ENCODE measurements at places on chromosomes 12 and 14. TPM values are rescaled to one million over a fixed set of nuclear protein-coding genes. Genes with fewer than 3 reads are reported as not detected.

The RFLNA gene
- not detected for total RNA-seq

DNA sequence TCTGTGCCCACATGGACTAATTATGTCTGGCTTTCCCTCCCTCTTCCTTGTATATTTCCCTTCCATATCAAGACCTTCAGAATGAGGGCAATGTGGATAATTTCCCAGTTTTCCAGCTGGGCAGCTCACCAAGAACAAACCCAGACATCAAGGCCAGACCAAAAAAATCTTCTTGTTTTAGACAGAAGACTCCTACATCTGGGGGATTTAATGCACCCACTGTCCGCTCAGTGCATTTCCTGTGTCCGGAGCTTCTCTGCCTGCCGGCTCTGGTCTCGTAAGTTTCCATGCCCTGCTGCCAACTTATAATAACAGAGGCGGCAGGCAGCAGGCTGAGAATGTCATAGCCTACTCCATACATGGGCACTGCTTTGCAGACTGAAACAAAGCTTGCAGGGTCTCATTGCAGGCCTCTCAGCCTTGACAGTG lies 207.2 kb upstream of the BCL2L14 start:
- DNase-seq, result no peak

The SIX4 gene
- 7.5 TPM for total RNA-seq

DNA sequence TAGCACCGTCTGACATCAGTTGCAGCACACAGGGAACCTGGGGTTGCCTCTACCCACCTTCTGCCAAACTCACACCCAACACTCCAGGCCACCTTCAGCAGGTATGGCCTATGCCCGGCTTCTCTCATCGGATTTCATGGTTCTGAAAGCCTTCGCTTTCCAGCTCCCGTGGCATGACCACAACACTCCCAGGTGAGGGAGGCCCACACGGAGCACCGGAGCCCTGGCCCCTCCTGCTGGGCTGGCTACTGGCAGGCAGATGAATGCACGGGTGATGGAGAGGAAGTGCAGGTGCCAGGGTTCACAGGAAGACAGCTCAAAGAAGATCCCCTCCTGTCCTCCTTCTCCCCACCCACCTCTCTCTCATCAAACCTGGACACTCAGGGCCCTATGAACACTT lies 37.2 kb downstream of the CACNA2D4 start:
- DNase-seq, result no peak

DNA sequence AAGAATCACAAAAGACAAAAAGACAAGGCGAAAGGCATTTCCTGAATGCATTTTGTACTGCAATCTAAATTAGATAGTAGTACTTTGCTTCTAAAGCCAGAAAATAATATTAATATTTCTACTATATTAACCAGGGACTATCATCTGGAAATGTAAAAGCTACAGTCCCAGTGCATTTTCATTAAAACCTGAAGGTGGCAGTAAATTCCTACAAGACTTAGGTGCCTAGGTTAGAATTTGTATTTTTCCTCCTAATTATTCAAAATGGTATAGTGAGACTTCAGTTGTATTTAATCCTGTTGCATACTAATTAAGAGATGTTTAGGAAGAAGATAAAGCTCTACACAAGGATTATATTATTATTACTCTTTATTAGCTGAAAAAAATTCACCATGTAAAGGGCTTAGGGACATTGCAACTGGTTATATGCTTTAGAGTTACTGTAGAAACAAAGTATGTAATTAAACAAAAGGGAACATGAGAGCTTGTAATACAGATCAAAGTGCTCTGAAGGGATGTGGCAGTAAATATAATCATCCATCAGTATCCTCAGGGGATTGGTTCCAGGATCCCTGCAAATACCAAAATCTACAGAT lies 53.6 kb downstream of the BRMS1L start:
- DNase-seq, result peak; percentile 10

The BTG1 gene
- 4.3 TPM for total RNA-seq

The FGF23 gene
- not detected for total RNA-seq

DNA sequence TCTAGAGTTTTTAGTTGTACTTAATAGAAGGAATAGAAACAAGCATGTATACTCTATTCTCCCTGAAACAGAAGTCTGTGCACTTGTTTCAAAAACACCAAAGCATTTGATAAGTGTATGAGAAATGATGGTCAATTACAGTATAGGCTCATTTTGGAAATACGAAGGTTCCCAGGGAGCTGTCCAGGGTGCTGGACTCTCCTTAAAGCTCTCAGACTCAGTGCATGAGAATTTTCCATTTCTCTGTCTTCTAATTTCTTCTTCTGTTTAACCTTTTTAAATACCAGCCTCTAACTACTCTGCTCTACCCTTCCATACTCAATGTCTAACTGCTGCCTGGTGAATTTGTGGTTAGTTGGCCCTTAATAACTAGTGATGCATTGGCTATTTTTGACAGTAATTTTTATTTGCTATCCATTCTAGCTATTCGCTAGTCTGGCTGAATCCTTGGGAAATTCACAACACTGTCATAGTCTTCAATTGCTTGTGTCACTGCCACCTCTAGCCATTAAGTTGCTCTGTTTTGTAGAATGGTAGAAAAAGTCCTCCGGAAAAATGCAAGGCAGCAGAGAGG lies 229.2 kb downstream of the NRXN3 start:
- peak; percentile 33 for DNase-seq

The VASH1 gene
- total RNA-seq, result not detected

GRCh38 chr14:85528080-85528896 lies 1.7 kb upstream of the FLRT2 start:
- DNase-seq, result peak; percentile 57

GRCh38 chr14:50697659-50698290 lies 29.7 kb upstream of the SAV1 start:
- DNase-seq, result no peak

- no peak for DNase-seq
Observed at GRCh38 chr14:99779751-99780150, 13.5 kb upstream of the EML1 start.

The NEUROD4 gene
- not detected for total RNA-seq

DNA sequence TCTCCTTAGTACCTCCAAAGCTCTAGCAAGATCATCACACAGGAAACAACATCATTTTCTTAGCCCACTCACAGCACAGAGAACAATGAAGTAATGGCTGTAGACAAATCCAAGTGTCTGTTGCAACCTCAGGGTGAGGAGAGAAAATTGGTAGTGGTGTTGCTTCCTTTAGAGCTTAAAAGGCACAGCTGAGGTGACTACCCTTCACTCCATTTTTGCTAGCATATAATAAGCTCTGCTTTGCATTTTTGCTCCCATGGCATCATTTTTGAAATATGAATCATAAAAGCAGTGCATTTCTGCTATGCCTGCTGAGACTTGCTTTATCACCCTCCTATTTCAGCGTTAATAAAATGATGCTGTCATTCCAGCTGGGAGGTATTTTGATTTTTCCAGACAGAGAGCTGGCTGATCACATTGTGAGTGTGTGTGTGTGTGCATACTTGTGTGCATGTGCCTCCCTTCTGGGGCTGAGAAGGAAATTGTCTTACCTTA lies 18.5 kb upstream of the PCNX1 start:
- no peak for DNase-seq

- no peak for DNase-seq
Observed at GRCh38 chr14:51562816-51563215, 88.9 kb upstream of the FRMD6 start.

The SERPINA1 gene
- total RNA-seq, result 304 TPM

The RSRC2 gene
- total RNA-seq, result 42.1 TPM

The FKBP4 gene
- 106 TPM for total RNA-seq

The SLC39A9 gene
- total RNA-seq, result 48.0 TPM

The FAM222A gene
- 4.8 TPM for total RNA-seq

DNA sequence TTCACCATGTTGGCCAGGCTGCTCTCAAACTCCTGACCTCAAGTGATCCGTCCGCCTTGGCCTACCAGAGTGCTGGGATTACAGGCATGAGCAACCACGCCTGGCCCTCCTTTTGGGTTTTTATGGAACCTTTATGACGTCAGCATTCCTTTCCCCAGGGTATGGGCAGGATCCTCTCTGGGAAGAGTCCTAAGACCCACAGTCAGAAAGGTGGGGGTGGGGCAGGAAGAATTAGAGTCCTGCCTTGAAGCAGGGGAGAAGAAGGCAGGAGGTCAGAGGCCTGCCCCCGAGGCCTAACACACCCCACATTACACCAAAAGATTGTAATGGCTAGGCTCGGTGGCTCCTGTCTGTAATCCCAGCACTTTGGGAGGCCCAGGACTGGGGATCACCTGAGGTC lies 30.8 kb upstream of the CDK17 start:
- no peak for DNase-seq

The P2RX2 gene
- total RNA-seq, result not detected

GRCh38 chr12:75784591-75784990 lies 247.0 kb downstream of the PHLDA1 start:
- peak; percentile 97 for DNase-seq

Measured in HT-29 (cell line).